ENCODE measurements at places on chromosomes 12 and 14.

DNA sequence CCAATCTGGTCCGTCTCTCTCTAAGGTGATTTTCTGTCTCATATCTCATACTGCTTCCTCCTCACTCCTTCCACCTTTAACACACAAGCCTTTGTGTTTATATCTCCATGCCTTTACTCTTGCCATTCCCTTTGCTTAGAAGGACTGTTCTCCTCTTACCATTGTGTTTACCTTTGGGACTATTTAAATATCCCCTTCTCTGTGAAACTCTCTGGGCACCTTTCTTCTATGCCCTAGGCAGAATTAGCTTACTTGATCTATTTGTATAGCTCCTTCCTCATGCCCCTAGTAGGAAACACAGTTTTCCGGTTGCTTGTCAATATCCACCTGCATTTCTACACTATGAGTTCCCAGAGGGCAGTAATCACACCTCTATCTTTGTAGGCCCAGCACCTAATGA, 3.9 kb upstream of the AMHR2 start:
- no peak for DNase-seq

GRCh38 chr14:74945852-74946658, 9.3 kb downstream of the PGF start:
- peak; percentile 75 for DNase-seq

DNA sequence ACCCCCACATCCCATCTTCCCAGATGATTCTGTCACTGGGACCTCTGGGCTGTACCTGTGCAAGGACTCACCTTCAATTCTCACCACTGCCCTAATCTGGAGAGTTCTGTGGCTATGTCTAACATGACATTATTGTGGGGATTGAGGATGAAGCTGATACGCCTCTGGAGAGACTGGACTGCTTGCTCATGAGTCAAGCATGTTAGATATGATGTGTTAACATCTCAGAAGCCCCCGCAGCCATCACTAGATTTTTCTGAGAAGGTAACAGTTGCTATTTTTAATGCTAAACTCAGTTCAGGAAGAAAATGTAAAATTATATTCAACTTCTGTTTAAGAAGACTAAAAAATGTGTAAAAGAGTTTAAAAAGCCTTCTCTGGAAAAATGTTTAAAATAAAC, 25.7 kb downstream of the JKAMP start:
- DNase-seq, result no peak

DNA sequence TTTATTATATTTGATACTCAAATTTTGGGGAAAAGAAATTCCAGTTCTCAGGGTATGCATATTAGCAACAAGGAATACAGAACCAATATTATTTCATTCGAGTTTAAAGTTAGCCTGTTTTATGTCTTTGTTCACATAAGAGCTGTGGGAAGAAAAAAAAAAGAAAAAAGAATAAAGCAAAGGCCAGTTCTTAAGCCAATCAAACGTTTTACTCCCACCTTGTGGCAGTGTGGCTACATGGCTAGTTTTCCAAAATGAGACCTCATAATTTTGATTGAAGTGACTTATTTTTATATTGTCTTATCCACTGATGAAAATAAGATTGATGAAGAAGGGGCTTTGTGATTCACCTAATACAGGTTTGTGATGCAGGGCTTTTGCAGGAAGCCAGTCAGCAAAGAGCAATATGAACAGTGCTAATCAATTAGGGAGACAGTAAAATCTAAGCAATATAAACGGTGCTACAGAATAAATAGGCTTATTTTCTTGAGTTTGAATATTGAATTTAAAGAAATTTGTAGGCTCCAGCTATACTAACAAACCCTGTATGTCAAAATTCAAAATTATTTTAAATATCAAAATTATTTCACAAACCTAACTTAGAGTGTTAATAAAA, 624.1 kb upstream of the FOXG1 start:
- no peak for DNase-seq
